ENCODE measurements at places on chromosomes 6 and 20.

- DNase-seq = no peak
These were observed 210.9 kb downstream of the TFAP2B start for GRCh38 chr6:51029561-51029960.

DNA sequence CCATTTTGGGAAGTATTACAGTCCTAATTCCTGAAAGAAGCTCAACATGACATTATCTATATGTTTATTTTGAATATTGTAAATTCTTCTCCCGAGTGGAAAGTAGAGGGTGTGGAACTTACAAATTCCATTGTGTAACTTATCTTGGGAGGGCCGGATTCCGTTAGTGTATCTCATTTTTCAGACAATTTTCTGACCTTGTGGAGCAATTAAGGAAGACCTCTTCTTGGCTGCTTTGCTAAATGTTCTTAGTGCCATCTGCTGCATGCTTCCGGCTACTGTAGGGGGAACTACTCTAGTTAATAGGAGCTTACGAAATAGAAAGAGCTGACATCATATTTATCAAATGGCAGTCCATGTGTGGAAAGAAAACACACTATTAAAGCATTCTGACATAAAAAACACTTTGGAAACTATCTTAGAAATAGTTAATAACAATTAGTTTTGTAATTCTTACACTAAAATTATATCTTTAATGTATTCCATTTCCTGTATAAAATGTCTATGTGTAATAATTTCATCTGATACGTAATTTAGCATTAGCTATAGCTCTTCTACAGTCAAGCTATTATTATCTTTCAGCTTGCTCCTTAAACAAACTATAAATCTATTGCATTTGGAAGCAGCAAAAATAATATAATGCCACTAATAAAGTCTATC lies 41.5 kb upstream of the KCNQ5 start:
- peak; percentile 3 for DNase-seq

GRCh38 chr6:125808060-125808459 lies 17.3 kb downstream of the NCOA7 start:
- DNase-seq = no peak

DNA sequence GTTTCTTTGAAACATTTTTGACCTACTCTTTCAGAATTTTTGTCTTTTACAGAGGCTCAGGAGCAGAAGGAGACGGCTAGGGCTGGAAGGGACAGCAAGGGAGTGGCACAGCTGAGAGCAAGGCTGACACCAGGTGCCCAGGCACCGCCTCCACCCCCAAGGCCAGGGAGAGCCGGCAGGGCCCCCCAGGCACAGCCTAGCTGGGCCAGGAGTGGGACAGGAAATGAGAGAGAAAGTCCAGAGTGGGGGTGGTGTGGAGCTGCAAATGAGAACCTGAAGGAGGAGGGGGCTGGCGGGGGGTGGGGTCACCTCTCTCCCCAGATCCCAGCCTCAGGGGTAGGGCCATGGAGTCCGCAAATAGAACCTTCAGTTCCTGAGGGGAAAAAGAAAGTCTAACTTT lies 236.7 kb downstream of the CDC5L start:
- DNase-seq = no peak

GRCh38 chr6:107491760-107492660 lies 2.1 kb downstream of the SOBP start:
- DNase-seq = no peak

DNA sequence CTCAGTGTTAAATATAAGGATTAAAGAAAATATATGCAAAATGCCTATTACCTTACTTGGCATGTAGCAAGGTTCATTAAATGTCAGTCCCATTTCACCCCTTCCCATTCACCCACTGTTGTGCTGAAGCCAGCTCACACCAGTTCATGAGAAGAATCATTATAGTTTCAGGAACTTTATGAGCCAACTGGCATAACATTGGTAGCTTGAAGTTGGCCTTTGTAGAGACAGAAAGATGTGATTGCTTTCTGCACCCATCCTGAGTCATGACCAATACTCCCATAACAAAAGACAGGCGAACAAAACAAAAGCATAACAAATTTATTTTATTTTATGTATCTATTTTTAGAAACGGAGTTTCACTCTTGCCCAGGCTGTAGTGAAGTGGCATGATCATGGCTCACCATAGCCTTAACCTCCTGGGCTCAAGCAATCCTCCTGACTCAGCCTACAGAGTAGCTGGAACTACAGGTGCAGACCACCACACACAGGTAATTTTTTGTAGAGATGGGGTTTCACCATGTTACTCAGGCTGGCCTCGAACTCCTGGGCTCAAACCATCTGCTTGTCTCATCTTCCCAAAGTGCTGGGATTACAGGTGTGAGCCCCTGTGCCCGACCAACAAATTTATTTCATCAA lies 17.6 kb upstream of the IER3 start:
- no peak for DNase-seq

DNA sequence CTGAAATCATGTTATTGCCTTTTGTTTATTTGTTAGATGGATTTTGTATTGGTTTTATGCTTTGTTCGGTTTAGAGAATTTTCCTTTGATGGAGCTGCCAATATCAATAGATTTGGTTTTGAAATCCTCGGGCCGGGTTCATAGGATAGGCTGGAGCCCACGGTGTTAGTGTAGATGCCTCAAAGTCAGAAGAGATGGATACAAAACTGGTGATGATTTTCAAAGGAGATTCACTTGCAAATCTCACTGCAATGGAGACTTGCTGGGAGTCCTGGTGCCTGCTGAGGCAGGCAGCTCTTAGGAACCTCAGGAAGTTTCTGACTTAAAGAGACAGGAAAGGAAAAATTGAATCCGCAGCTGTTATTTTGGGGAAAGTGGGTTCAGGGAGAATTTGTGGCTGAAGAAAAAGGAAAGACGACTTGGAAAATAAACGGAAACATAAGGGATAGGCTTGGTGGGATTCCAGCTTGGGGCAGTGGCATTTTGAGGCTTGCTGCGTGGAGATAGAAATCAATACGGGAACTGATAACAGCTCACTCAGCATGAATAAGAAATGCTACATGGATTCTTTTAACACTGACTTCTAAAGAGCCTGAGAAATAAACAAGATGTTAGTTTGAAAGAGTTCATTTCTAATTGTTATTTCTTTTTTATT lies 241.6 kb downstream of the PHACTR1 start:
- no peak for DNase-seq

DNA sequence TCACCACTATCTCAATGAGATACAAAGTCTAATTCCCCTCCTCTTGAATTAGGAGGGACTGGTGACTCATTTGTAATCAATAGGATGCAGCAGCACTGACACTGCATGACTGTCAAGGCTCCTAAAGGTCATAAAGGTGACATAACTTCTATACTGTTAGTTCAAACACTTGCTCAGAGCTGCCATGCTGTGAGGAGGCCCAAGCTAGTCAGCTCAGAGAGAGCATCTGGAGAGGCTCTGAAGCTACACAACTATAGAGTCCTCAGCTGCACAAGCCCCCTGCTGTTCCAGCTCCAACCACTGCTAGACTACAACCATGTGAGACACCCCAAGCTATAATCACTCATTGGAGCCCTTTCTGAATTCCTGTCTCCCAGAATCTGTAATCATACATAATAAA lies 17.0 kb upstream of the HEY2 start:
- DNase-seq = no peak

- DNase-seq = no peak
These were observed 16.3 kb upstream of the TRPC4AP start for GRCh38 chr20:35108921-35109320.

GRCh38 chr20:58651559-58651945 lies 469 bp downstream of the STX16 start:
- no peak for DNase-seq

GRCh38 chr20:13286607-13287006 lies 65.5 kb downstream of the ISM1 start:
- DNase-seq = no peak

DNA sequence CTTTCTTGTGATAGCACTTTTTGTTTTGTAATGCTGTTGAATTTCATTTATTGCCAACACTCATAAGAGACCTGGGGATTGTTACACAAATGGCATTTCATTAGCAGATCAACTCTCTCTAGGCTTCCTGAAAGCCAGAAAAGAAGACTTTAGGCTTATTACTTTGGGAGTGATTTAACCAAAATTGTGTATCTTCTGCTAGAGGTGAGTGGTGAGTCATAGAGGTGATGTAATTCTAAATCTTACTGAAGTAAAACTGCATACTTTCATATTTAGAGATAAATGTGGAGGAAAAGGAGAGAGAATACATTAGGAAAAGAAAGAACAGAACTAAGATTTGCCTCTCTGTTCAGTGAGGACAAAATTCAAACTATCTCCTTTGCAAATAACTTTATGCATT lies 304.7 kb upstream of the RGS17 start:
- DNase-seq = no peak

- no peak for DNase-seq
These were observed 13.6 kb upstream of the MARCKS start for GRCh38 chr6:113843500-113844073.

DNA sequence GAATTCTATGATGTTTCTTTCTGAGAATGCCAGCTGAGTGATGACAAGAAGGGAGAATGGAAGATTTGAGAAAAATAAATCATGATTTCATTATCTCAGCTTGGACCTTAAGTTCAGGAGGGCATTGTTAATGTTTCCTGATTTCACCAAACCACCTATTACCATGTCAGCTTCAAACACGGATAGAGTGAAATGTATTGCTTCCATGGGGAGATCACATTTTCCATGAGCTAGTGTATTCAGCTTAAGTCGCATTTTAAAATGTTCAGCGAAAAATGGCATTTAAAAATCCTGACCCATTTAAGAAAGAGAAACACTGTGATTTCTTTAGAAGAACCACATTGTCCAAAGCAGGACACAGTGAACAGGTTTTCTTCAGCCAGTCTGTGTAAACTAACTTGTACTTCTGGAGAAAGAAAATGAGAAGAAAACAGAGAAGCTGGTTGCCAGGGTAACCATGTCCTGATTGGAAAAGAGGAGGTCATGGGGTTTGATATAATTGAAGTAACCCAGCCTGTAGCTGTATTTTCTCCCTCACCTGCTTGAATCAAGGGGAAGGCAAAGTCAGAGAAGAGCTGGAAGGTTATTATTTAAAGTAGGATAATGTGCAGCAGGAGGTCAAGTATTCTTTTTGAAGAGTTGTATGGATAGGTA lies 684.1 kb upstream of the NRSN1 start:
- no peak for DNase-seq

- DNase-seq = no peak
These were observed 417.1 kb downstream of the BCKDHB start for GRCh38 chr6:80523531-80523997.

GRCh38 chr6:97705568-97705967 lies 422.6 kb upstream of the MMS22L start:
- no peak for DNase-seq

DNA sequence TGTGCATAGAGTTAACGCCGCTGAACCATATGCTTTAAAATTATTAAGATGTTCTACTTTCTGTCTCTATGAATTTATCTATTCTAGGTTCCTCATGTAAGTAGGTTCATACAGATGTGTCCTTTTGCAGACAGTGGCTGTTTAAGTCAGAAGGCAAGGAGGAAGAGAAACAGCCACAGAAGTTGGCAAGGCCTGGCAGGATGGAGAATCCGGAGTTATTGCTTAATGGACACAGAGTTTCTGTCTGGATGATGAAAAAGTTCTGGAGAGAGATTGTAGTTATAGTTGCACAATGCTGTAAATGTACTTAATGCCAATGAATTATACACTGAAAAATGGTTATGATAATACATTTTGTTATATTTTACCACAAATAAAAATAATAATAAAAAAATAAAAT lies 283.6 kb upstream of the CNR1 start:
- DNase-seq = no peak

DNA sequence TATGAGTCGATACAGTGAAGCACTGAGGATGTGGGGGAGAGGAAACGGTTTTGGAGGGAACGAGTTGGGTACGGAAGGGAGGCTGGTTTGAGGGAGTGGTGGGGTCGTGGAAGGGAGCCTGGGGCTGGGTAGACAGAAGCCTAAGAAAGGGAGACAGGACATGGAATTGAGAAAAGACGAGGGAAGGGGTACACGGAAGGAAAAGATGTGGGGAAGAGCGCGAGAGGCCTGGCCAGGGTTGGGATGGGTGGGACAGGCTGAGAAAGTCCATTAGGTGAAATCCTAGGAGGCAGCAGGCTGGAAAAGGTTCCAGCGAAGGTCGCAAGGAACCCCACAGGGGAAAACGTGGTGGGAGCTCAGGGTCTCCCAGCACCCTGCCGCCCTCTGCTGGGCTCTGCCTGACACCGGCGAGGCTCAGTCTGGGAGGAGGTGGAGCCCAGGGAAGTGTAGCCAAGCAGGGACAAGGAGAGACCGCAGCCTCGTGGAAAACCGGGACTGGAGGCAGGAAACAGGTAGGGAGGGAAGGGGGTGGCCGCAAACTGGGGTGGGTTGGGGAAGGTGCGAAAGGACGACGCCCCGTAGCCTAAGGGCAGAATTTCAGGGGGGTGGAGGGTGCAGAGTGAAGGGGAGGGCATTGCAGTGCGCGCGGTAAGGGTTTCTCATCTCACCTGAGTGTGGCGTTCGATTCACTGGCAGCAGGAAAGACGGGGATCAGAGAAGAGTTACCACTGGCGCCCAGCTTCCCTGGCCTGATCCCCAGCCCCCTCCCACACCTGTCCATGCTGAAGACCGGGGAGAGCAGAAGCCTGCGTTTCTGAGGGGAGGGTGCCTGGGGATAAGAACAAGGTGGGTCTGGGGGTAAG lies 4.3 kb downstream of the GABBR1 start:
- DNase-seq = peak; percentile 91

GRCh38 chr20:24658920-24659660 lies 189.7 kb downstream of the SYNDIG1 start:
- DNase-seq = no peak

DNA sequence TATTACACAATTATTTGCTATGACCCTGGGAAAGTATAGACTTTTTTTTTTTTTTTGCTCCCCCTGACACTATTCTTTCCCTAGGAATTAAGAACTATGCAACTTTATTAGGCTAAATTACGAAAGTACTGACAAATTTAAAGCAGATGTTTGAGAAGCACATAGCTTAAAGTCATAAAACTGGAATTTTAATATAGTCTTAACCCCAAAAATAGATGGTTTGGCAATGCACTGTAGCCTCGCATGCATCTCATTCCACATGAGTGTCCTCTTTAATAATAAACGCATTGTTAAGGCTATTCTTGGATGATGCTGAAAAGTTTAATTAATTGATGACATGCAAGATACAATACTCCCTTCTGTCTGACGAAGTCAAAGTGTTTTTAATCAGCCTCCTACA lies 49.3 kb downstream of the TBC1D7 start:
- DNase-seq = no peak

DNA sequence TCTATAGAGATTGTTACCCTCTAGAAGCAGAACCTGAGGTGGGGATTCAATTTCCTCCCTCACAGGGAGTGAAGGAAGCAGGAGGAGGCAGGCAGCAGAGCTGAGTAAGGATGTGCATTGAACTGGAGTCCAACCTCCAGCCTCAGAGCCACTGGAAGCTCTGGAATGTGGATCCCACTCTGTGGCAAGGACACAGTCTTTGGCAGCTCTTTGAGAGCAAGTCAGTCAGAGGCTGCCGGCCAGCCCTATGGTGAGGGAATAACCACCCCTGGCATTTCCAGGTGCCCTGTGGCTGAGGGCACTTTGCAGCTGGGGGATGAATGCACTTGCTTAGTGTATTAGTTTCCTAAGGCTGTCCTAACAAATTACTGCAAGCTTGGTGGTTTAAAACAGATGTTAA lies 37.2 kb downstream of the EBF4 start:
- no peak for DNase-seq

- no peak for DNase-seq
These were observed 69.9 kb upstream of the SOX4 start for GRCh38 chr6:21523652-21524051.

- DNase-seq = no peak
These were observed 56.7 kb downstream of the APCDD1L start for GRCh38 chr20:58458342-58459057.

Data from HuH-7 (cell line).